ENCODE measurements at places on chromosomes 7 and 10.

DNA sequence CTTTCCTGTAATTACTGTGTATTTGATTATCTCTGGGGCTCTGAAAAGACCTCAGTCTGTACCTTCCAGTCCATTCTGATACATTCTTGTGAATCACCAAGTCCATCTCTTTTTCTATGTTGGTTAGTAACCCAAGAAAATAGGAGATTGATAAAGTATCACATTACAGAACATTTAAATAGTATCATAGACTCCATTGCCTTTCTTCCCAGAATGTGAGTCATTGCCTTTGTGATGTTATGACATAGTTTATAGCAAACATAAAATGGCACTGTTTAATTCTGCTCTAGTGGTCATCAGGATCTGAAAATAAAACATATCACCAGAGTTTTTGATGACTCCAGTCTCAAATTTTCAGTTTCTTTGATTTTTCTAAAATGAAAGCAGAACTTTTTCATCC is 78.4 kb downstream of the NRG3 start:
- DNase-seq: no peak

DNA sequence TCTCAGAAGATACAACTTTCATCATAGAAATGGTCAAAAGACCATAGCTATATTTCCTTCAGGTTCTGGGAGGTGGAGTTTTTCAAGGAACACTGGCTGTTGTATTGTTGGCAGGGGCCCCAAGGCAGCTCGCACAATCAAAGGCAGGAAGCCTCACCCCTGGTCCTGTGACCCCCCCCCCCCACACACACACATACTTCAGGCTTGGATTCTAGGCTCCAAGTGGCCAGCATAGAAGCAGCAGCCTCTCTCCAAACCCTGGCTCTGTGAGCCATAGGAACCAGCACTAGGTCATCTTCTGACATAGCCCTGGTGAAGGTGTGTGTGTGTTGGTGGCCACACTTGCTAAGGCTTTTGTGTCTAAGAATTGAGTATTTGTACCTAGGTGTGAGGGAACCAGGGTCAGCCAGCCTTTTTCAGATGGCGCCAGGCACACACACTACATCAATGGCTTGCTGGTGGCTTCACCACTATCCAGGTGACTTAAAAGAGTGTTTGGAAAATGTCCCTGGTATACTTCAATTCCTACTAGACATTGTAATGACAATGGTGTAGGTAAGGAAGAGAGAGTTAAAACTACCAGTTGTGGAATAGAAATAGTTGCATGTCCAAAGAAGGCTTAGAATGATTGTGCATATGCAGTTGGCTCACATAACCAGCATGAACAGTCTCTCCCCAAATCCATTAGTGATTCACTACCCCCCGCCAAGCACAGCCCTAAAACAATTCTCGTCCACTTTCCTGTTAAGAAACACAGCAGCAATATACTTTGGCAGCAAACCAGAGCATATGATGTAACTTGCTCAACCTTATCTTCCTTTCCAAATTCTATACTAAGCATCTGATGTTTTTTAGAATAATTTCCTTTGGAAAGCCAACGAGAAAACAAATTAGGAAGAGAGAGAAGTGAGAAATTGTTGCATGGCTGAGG is 91.3 kb downstream of the AVL9 start:
- DNase-seq: no peak

GRCh38 chr7:82317257-82317721 is 126.3 kb downstream of the CACNA2D1 start:
- DNase-seq: no peak

- DNase-seq: no peak
Measured at GRCh38 chr10:91593834-91594233, 39.0 kb downstream of the PPP1R3C start.

DNA sequence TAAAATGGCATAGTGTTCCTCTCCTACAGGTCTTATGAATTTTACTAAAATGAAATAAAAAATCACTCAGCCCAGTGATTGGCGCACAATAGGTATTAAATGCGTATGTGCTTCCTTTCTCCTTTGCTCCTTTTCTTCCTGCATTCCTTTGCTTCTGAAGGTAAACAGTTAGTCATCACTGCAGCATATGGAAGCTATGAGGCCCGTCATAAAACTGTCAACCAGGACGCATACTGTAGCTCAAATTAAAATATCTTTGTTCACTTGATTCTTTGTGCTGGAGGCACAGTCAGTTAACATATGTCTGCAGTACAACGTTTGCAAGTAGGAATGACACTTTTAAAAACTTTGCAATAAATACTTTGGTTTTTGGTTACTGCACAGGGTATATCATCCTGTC is 374.7 kb downstream of the TCERG1L start:
- no peak for DNase-seq

DNA sequence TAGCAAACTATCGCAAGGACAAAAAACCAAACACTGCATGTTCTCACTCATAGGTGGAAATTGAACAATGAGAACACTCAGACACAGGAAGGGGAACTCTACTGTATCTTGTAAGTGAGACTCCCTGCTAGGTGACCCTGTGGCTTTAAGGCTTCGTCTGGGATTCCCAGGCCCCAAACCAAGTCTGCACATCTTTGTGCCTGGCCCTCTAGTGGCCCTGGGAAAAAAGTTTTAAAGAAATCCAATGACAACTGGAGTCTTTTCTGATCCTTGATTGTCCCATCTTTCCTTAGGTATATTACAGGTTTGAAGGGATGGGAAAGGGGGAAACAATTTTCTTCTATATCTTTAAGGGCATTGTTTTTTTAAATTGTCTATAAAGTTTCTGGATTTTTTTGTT is 10.6 kb upstream of the LIPM start:
- DNase-seq: no peak

DNA sequence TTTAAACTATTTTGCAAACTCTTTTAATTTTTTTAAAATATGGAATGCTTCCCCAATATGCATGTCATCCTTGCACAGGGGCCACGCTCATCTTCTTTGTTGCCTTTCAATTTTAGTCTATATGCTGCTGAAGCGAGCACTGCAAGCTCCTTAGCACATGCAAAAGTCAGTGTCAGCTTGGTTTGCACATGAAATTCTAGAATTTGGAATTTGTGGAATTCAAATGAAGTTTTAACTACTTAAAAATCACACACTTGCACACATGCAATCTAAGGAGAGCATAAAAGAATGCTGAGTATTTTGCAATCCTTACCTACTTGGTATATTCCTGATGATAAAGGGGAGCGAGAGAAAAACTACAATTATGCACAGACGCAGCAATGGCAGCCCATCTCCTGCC is 78.3 kb upstream of the ATP6V0A4 start:
- DNase-seq: no peak

- no peak for DNase-seq
Measured at GRCh38 chr7:102944241-102944640, 31.4 kb downstream of the LRRC17 start.

DNA sequence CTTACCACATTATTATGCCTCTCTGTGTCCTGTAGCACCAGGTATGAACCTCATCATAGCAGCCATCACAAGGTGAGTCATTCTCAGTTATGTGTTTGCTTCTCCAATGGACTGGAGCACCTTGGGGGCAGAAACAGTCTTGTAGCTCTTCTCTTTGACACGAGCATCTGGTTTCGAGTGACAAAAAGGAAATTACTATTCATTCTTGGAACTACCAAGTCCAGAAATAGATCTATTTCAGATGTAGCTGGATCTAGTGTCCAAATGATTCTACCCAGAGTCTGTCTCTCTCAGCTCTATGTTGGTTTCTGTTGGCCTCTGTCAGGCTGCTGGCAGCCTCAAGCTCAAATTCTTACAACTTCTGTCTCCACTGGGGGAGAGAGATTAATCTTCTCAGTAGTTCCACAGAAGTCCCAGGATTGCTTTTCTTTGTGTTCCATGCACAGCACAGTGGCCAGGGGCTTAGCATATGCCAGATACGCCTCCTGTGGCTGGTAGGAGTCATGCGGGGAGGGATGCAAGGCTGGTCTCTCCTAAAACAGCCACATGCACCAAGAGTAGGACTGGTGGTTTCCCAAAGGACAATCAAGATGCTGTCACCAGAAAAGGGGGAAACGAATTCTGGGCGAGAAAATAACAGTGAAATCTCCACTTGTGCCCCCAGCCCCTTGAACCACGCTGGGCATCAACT is 37.2 kb upstream of the PAPSS2 start:
- DNase-seq: no peak

GRCh38 chr10:63703113-63703670 is 182.0 kb downstream of the REEP3 start:
- no peak for DNase-seq

GRCh38 chr7:64602086-64602485 is 39.2 kb upstream of the ZNF680 start:
- no peak for DNase-seq

DNA sequence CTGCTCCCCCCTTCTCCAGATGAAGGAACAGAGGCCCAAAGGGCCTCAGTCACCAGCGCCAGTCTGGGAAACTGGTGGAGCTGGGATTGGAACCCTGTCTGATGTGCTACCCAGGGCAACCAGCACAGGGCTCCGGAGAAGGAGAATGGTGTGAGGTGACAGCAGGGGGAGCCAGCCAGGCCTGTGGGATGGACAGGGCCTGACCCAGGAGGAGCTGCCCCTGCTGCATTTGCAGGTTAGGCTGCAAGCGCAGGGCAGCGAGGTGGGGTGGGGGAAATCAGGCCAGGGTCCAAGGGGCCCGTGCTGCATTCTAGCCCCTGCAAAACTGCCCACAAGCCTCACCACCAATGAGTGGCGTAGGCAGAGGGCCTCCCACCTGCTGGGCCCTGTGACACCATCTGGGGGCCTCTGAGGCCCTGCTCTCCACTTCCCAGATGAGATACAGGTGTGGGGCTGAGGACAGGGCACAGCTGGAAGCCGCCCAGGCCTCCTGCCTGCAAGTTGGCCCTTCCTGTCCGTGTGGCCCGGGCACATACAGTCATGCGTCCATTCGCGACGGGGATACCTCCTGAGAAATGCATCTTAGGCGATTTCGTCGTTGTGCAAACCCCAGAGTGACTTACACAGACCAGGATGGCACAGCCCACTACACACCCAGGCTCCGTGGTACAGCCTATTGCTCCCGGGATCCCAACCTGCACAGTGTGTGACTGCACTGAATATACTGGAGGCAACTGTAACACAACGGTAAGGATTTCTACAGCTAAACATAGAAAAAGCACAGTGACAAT is 45.3 kb downstream of the RASGEF1A start:
- DNase-seq: no peak

DNA sequence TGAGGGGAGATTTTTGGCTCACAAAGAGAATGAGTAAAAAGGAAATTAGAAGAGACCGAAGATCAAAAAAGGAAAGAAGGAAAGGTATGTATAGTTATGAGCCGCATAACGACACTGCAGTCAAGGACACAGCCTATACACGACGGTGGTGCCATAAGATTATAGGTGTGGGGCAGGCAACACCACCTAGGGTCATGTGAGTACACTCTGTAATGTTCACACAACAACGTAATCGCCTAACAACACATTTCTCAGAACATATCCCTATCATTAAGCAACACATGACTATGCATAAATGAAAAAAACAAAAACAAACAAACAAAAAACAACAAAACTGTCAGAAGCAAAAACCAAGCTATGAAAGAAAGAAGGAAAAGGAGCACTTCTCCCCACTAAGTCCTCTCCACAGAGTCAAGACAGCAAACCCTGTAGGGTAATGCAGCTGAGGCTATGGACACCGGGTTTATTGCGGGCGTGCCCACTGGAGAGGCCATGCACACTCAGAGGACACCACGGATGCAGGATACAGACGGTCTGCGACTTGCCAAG is 45.1 kb downstream of the PIP4K2A start:
- DNase-seq: no peak

DNA sequence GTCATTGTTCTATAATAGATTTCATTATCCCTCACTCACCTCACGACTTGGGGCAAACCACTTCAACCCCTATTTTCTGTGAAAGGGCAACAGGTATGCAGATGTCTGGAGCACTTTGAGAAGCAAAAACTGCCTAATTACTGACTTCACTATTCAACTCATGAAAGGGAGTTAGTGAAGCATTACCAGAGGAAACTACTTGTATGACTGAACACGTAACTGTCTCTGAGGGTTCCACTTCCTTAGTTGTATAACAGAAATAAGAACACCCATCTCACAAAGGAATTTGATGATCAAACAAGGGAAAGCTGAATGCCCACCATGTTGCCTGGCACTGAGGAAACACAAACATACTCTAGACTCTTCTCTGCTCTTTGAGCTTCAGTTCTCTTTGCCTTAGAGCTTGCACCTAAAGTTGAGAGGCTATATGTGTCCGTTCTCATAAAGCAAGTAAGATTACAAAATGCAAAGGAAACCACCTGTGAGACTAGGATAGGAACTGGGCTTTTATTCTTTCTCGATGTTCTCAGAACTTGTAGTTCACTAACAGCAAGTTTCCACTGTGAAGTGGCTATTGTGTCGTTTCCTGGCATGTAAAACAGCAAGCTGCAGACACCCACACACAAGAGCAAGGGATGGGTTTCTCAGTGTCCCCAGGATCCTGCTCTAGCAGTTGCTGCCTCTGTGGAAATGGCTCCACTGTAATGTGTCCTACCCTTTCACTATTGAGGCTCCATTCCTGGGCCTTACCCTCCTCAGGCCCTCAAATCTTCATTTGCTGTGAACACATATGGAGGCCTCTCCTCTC is 2.6 kb downstream of the TMEM243 start:
- DNase-seq: peak; percentile 17

GRCh38 chr7:33062023-33062781 is at the start of gene NT5C3A:
Gene NT5C3A, minus strand, starts transcription at chr7:33062776. Its CDS starts 71 bp downstream, at chr7:33062705.
- DNase-seq: peak; percentile 10

GRCh38 chr7:150897502-150898474 is 45.5 kb downstream of the AOC1 start:
- no peak for DNase-seq

DNA sequence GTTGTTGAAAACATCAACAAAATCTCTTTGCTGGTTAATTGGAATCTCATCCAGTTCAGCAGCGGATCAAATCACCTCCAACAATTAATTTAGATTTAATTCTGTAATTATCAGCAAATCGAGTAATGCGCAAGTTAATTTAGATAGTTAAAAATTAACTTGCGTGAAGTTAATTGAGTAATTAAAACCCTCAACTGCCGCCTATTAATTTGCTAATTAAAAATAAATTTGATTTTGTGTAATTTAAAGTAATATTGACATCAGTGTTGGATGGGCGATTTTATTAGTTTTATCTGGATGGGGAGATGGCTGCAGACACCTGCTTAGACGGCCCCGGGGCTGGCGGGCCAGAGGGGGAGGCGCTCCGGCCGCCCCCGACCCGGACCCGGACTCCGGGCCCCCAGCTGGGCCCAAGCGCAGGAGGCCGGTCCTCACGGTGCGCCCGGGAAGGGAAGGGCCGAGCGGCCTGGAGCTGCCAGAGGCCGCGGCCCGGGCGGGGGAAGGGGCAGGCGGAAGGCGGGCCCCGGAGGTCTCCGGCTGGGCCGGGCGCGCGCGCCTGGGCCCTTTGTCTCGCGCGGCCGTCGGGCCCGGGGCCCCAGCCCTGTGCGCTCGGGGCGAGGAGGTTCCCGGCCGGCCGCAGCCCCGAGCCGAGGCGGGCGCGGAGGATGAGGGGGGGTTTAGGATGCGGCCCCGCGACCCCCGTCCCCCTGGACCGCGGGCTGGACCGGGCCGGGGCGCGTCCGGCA is 3.3 kb upstream of the UNCX start:
- DNase-seq: no peak

GRCh38 chr7:66055321-66055956 is 20.2 kb upstream of the ASL start:
- DNase-seq: no peak

Measured in stimulated activated CD4-positive, alpha-beta T cell treated with anti-CD3 and anti-CD28 coated beads, Interleukin-15, amount 100 ng/mL, for 1 hour (primary cell).